Calu3 (cell line): ENCODE measurements at places on chromosomes 3 and 15. TPM values are rescaled to one million over a fixed set of nuclear protein-coding genes. Genes with fewer than 3 reads are reported as not detected.

- no peak for DNase-seq
Observed at GRCh38 chr3:94360987-94361386, 298.1 kb downstream of the NSUN3 start.

DNA sequence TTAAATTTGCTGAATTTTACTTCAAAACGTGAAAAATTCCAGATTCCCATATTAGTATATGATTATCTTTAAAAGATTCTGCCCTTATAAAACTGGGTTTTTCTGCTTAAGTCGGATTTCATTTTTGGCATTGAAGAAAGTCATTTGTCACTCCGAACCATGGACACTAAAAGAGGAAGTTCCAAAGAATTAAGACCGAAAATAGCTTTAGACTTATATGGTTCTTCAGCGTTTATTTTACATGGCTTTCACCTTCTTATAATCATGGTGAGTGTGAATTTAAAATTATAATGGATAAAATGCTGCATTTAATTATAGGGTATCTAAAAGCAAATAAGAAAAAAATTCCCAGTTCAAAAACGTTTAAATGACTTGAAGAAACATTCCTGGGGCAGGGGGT, 1.0 kb downstream of the C3orf38 start:
- no peak for DNase-seq

DNA sequence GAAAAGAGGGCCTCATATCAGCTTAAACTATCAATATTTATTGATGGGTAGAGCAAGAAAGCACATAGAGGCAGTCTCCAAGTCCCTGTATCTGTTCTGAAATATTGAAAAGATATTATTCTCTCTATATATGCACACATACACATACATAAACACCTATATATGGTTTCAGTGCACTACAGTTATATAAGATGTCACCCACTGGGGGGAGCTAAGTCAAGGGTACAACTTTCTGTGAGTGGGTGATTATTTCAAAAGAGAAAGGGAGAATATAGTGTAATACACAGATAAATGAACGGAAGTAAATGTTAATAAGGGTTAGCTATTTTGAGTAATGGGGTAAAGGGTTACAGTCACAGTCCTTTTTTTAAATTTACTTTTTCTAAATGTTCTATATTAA, 8.8 kb downstream of the SNTN start:
- DNase-seq = peak; percentile 23

DNA sequence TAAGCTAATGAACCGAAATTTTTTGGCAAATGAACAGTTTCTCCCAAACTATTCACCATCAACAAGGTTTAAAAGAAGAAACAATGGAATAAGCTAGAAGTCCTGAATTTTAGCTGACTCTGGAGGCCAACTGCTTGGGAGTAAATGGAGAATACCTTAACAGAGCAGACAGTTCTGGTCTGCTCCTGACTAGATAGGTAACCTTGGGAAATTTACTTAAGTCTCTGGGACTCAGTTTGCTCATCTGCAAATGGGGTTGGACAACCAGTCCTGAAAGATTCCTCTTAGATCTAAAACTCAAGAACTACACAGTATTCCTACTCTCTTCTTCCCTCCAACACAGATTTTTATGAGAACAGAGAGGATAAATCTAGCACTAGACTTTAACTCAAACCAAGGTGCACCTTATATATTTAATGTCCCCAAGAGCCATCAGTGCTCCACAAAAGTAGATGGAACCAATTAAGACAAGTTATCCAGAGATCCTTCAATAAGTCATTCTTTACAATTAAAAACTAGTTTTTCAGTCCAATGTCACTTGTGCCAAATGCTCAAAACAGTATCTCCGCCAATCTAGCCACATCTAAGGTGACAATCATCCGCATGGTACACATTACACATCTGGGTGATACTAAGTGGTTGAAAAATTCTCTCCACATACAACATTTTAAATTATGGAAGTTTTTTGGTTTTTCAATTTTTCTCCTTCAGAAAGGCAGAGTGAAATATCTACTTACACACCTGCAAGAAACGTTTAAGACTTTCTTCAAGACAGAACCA, 1.5 kb downstream of the RHOA start:
- DNase-seq = no peak

GRCh38 chr3:69032142-69032541, 18.7 kb upstream of the EOGT start:
- DNase-seq = no peak

DNA sequence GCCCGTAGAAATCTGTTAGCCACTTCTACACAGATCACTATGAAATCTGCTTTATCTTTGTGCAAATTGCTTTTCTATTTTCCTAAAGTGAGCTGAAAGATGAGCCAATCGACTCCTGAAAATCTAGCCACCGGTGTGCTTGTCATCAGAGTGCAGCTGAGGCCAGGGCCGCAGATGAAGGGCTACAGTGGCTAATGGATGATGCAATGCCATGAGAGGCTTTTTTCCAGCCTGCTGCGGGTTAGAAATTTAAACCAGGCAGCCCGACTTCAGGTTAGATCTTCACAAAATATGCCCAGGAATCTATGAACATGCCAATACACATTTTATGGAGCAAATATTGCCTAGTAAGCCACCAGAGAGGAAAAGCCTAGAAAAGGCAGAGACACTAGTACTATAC, 948.2 kb upstream of the CFAP20DC start:
- DNase-seq = no peak

DNA sequence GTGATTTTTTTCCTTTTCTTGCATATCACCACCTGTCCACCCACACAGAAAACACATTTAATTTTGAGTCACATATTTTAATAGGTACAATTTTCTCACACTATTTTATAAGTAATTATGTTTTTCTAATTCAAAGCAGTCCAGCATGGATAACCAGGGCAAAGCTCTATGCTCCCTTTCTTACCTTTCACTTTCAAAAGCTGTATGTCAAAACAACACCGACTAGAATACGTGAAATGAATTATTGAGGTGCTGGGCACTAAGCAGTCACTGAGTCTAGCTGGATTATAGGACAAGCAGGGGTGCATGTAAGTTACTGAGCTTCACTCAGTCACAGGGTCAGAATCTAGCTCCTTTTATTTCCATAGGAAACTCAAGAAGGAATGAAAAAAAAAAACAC, 60.6 kb downstream of the LSAMP start:
- no peak for DNase-seq

GRCh38 chr3:16897254-16897926, 12.6 kb downstream of the PLCL2 start:
- no peak for DNase-seq

GRCh38 chr3:183477801-183478456, 49.5 kb upstream of the MCF2L2 start:
- DNase-seq = no peak

GRCh38 chr3:98972720-98973119, 71.2 kb upstream of the DCBLD2 start:
- DNase-seq = no peak

GRCh38 chr3:195601382-195601781, 17.6 kb upstream of the APOD start:
- DNase-seq = no peak

DNA sequence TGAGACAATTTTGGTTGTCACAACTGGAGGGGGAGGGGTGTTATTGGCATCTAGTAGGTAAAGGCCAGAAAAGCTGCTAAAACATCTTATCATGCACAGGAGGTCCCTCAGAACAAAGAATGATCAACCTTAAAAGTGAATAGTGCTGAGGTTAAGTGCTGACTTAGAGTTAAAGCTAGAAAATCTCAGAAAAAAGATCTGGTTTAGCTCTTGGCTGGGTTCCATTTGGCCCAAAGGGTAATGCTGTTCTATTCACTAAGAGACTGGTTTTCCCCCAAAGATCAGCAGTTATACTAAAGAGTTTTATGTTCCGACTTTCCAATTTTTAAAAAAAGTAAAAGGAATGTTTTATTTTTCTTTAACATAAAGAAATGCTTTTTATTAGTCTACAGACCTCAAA, 15.6 kb downstream of the DCBLD2 start:
- no peak for DNase-seq

- DNase-seq = no peak
Observed at GRCh38 chr15:36798366-36798765, 218.9 kb downstream of the CDIN1 start.

DNA sequence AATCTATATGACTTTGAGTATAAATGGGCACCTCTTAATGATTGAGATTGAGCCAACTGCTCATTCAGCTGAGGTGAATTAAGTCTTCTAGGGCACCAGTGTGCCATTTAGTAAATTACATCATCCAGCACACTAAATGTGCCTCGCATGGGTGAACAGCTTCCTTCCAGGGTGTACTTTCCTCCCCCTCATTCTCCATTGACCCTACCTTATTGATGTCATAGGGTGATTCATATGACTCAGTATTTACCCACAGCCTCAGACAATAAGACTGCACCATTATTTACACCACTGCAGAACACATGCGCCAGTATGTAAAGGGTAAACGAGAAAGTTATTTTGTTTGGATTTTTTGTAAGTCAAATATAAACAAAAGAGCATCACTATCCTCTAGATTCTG, 185.2 kb upstream of the ARL6 start:
- DNase-seq = no peak

GRCh38 chr3:3288255-3288654, 108.8 kb upstream of the CRBN start:
- DNase-seq = no peak

GRCh38 chr15:40420793-40421192, 15.2 kb downstream of the IVD start:
- peak; percentile 57 for DNase-seq

DNA sequence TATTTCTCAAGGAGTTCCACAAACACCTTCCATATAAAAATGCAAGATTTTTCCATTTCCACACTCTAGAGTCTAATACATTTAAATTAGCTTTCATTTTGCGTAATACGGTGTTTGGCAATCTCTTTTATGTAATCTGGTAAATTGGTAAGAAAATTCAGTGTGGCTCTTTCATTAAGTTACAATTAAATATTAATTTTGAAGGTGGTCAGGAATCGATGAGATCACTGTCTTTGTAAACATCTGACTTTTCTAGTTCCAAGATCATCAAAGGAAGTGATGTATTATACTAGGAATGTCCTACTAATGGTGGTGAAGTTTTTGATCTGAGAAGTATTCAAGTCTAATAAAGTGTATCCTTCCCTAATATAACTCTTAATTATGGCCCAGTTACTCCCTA, 1.1 kb upstream of the UTS2B start:
- DNase-seq = no peak

DNA sequence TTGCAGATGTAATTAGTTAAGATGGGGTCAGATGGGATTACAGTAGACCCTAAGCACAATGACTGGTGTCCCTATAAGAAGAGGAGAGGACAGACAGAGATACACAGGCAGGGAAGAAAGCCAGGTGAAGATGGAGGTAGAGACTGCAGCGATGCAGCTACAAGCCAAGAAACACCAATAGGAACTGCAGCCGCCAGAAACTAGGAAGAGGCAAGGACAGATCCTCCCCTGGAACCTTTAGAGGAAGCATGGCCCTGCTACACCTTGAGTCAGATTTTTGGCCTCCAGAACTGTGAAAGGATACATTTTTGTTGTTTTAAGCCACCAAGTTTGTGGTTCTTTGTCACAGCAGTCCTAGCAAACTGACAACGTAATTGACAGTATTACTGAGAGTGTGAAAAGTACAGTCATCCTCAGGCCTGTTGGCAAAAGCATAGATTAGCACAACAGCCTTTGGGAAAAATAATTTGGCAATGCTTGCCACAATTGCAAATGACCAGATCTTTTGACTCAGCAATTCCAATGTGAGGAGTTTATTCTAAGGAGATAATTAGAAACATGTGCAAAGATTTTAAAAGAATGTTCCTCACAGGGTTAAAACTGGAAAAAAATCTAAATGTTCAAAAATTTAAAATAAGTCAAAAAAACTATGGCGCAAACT, 82.6 kb upstream of the TJP1 start:
- DNase-seq = no peak

- no peak for DNase-seq
Observed at GRCh38 chr3:85053626-85054025, 94.8 kb downstream of the CADM2 start.

Gene CELSR3
- 24.9 and 28.5 TPM in 2 replicates for total RNA-seq

Gene PP2D1
- not detected in 2 replicates for total RNA-seq

Gene SCN11A
- 0.09 TPM in 1 of 2 replicates, not detected in the other for total RNA-seq

Gene CLDN18
- 0.85 and 3.3 TPM in 2 replicates for total RNA-seq
